ENCODE measurements at places on chromosomes 2 and 18.

DNA sequence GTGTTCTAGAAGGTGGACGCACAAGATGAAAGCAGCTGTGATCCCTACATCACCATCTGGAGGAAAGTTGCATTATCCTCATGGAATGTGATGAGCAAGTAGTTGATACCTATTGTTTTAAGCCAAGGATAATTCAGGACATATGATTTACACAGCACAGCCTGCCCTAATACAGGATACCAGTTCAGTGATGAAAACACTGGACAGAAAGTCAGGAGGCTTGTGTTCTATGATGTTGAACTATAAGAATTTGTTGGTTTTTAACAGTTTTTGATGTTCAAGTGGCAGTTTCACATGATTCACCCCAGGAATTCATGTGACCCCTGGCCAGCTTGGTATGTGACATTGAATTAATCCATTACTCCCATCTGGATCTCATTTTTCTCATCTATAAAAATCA, 6.2 kb upstream of the CHST10 start:
- DNase-seq: no peak

DNA sequence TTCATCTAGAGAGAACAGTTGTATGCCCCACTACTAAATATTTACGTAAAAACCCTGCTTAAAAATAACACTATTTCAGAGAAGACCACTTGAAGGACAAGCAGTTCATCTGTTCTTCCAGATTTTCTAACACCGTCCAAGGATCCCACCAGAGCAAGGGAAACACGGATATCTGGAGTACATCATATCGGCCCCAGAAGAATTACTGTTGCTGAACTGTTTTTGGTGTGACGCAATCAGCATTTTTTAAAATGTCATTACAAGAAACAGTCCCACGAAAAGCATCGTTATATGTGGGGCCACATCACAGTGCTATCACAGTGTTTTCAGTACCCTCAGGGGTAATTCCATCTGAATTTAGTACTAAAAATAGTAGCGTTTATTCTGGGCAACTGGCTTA, 134.5 kb upstream of the PKDCC start:
- no peak for DNase-seq

DNA sequence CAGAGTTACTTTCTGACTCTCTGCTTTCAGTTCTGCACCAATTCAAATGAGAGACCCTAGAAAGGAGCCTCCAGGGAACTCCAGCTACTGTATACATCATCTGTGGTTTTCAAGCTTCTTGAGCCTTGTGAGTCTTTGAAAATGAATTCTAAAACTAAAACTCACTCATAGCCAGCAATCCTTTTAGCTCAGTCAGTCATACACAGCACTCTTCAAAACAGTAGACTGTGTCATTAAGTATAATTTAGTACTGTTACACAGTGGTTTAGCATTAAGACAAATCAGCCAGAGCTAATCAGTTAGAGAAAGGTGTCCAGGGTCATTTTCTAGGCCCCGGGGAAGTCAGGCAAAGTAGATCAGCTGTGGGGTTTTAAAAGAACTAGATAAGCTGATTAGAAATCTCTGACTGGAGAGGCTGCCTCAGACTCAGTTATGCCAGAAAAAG, 322.1 kb upstream of the THUMPD2 start:
- DNase-seq: no peak

DNA sequence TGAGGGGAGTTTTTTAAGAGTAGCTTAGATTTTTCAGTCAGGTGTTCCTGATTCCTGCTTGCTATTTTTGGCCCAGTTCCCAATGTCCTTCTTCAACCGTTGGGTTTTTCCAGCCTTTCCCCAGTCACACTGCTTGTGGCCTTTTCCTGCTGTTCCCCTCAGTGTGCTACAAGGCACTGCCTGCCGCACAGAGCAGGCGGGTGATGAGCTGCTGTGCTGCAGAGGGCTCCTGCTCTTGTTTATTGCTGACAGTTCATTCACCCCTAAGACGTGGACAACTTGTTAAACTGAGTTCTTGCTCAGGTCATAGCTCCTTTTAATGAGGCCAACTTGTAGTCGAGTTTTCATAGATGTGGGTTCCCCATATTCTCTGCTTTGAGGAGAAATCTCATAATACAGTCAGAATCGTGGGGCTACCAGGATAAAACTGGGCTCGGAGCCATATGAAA, 20.6 kb downstream of the EIF4E2 start:
- DNase-seq: no peak

- no peak for DNase-seq
These were observed 176.4 kb upstream of the MYT1L start for GRCh38 chr2:2507417-2507997.
